ENCODE measurements at places on chromosomes 12 and 14. TPM values are rescaled to one million over a fixed set of nuclear protein-coding genes. Genes with fewer than 3 reads are reported as not detected.

Gene FGF6
- not detected for total RNA-seq

Gene AICDA
- total RNA-seq: 0.07 TPM

Gene ALG10B
- 4.9 TPM for total RNA-seq

Gene CSAD
- 6.6 TPM for total RNA-seq

Gene OR4E2
- not detected for total RNA-seq

Gene FOXG1
- total RNA-seq: 0.15 TPM

Gene HOXC6
- 3.4 TPM for total RNA-seq

Gene OTUB2
- total RNA-seq: 3.0 TPM

Gene POTEM
- not detected for total RNA-seq

Measured in A549 treated with Mapracorat at 1 μM for 4 hours (cell line).